ENCODE measurements at places on chromosomes 2 and 18. TPM values are rescaled to one million over a fixed set of nuclear protein-coding genes. Genes with fewer than 3 reads are reported as not detected.

INHBB gene
- polyA plus RNA-seq = 0.12 TPM

GAL3ST2 gene
- polyA plus RNA-seq = 0.33 TPM

ACADL gene
- polyA plus RNA-seq = 11.0 TPM

XDH gene
- polyA plus RNA-seq = 0.25 TPM

INHA gene
- polyA plus RNA-seq = 1.1 TPM

GRCh38 chr18:30455741-30456140 lies 586.8 kb downstream of the DSC3 start:
- no peak for DNase-seq

DNA sequence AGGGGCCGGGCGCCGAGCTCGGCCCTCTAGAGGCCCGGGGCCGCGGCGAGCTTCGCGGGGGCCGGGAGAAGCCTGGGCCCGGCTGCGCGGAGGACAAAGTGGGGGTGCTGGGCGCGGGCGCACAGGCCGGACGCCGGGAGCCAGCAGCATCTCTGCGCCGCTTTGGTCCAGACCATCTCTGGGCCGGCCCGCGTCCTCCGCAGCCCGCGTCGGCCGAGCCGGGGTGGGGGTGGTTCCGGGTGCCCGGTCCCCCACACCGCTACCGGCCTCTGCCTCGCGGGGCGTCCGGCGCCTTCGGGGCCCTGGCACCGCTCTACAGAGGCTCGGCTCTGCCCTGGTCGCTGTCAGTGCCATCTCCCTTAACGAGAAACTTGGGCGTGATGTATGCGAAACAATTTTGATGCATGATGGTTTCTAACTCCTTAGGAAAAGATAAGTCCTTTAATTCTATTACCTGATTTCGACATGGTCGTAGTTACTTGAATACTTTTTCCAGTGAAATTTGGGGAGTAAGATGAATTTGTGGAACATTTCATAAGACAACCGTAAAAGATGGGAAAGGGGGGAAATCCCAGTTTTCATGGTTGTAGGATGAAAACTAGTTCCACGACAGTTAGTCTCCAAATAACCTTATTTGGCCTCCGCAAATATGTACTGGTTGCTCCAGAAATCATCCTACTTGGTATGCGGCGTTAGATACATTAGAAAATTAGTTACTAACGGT lies 562 bp downstream of the TWSG1 start:
- no peak for DNase-seq

- no peak for DNase-seq
Observed at GRCh38 chr2:207283356-207283755, 117.6 kb upstream of the KLF7 start.

Data from right lung (tissue), 10 donors.